Left ventricle myocardium superior (tissue), 1 donor: ENCODE measurements at places on chromosomes 16 and 17.
A peak's percentile ranks its signal among the peaks of the same experiment; 100 is the strongest.

GRCh38 chr16:73190256-73190655 is 142.3 kb upstream of the ZFHX3 start:
- no peak for DNase-seq

- no peak for DNase-seq
Measured at GRCh38 chr16:86777381-86777946, 199.1 kb downstream of the FOXL1 start.

GRCh38 chr16:1206326-1206725 is 18.7 kb downstream of the TPSG1 start:
- no peak for DNase-seq

DNA sequence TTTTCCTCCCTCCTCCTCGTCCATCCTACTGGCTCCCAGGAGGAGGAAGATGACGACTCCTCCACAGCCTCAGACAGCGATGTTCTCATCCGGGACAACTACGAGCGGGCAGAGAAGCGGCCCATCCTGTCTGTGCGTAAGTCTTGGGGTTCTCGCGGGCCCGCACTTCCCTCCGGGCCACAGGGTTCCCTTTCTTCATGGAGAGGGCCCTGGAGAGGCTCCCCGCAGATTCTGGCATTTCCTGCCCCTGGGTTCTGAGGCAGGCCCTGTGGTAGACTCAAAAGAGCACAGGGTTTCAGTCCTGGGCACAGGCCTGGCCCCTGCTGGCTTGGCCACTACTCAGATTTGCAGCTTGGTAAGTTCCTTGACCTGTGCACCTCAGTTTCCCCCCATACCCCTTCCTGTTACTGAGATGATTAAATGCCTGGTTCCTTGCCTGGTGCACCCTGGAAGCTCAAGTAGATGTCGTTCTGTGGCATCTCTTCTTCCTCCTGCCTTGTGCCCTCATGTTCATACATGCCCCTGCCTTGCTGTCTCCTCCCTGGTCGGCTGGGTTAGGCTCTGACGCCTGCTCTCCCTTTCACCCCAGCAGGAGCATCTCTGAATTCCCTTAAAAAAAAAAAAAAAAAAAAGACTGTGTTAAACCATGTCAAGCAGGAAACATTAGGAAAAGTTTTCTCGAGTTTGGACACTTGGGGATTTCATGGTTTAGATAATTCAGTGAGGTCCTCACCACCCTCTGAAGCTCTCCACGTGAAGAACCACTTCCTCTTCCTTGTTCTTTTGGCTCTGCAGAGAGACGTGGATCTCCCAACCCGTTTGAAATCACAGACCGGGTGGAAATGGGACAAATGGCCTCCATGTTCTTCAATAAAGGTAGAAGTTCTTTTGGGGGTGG is 14.3 kb upstream of the NAT9 start:
- DNase-seq, result no peak

DNA sequence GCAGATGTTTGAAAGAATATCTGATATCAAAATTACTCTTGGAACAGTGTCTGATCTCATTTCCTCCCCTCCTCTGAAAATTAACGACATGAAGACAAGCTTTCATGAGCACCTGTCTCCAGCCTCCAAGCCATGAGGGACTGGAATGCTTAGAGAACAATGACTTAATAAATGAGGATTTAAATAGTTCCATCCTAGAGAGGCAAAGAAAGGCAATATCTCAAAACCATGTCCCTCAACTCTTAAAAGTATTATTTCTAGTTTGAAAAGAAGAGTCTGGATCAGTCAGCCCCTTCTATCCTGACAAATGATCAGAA is 137.5 kb downstream of the ANKFN1 start:
- DNase-seq, result no peak

- peak; percentile 82 for DNase-seq
Measured at GRCh38 chr16:70523743-70524398, at the start of gene SF3B3. Gene SF3B3, plus strand, starts transcription at chr16:70523816. Its CDS starts 2,841 bp downstream, at chr16:70526657.

- no peak for DNase-seq
Measured at GRCh38 chr17:10111907-10112452, 86.4 kb downstream of the GAS7 start.

- DNase-seq, result no peak
Measured at GRCh38 chr16:86895606-86896005, 317.3 kb downstream of the FOXL1 start.

DNA sequence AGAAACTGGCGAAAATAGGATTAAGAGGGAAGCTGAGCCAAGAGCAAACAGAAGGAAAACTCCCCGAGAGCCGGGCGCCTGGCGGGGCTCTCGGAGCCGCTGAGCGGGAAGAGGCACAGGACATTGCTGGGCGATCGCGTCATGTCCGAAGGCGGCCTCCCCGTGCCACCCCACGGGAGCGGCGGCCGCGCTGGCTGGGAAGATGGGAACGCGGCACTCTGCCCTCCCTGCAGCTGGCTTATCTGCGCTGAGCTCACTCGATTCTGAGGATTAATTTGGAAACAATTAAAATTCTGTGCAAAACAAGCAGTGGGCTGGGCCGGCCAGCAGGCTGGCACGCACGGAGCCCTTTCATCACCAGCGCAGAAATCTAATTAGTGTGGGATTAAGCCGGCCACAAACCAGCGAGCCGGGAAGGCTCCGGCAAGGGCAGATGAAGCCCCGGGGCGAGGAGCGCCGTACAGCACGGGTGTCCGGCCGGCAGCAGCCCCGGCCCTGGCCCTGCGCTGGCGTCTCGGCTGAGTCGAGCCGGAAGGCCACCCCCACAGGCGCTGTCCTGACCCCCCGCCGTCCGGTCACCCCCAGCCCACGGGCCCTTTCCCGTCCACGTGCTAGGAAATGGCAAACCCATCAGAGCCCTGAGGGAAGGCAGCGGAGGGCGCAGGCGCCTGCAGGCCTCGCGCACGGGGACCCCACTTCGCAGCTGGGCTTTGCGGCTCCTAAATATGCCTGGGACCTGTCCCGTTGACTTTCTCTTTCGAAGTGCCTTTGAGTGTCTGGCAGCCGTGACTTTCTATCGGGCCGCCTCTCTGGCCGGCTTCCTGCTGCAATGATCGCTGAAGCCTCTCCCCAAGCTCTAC is 37.9 kb downstream of the SOX8 start:
- peak; percentile 75 for DNase-seq
